NCI-H1417 treated with DMSO at 0.1 percent for 48 hours (cell line): ENCODE measurements at places on chromosomes 4 and X.

- DNase-seq = no peak
These were observed 235.1 kb upstream of the HCCS start for GRCh38 chrX:10875995-10876394.

DNA sequence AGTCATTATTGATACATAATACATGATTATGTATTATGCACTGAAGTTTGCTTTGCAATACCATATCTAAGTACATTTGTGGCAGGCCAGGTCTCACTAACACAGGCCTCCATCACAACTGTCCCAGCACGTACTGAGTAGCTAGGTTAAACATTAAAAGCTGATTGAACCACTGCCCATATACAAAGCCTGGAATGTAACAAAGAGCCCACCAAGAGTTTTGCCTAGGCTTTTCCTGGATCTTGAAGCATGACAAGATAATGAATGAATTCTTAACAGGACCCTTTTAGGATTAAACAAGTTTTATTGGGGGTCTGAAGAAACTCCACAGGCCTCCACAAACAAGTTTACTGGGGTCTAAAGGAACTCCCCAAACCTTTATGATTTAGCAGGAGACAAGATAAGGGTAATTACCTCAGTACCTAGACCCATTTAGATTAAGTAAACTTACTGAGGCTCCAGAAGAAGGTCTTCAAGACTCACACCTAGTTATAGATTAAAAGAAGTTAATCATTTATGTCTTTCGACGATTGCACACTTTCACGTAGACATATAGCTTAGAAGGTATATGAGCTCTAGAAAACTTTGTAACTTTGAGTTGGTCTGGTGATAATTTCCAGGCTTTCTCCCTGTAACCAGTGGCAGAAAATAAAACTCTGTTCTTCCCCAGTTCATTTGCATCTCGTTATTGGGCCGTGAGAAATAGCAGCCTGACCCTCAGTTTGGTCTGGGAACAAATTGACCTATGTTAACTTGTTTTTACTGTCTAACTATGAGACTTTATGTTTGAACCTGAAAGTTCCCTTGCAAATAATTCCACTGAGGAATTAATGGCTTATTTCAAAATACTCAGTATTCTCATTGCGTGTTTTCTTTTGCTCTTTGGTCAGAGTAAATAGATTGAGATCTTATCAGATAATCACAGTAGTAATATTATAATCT is 84.8 kb downstream of the PHEX start:
- DNase-seq = no peak

DNA sequence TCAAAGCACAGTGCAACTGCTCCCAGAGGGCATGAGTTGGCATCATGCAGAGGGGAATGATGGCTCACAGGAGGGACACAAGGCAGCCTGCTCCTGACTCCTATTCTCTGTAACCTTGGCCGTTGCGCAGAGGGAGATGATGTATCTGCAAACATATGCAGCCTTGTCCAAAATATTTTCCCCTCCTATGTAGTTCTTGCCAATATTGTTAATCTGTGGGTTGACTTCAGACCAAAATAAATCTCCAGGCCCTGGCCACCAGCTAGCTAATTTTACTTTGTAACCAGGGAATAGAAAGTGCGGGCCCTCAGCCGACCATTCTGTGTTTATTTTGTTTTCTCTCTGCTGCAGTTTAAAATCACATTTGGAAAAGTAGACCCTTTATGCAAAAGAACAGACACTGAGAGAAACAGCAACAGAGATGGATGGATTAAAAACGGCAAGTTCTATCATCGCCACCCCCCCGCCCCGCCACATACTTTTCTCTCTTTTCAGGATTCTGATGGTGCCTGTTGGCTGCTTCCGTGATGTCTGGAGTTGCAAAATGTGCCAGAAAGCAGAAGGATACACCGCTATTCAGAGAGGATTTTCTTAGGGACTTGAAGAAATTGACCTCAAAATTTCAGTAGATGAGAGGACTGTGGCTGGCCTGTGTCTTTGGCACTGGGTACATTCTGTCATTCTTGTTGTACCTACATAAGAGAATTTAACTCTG is 185.3 kb upstream of the BCOR start:
- DNase-seq = no peak

DNA sequence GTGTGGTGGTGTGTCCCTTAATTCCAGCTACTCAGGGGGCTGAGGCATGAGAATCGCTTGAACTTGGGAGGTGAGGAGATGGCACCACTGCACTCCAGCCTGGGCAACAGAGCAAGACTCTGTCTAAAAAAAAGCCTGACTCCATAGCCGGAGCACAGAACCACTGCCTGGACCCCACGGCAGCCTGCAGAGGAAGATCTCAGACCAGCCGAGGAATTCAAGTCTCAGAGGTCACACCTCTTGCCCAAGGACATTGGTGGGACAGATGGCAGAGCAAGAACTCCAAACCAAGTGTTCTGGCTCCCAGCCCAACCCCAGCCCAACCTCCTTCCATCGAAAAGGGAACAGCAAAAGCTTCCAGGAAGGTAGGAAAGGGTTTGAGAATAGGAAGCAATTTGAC is 70.8 kb downstream of the SMIM20 start:
- DNase-seq = no peak

DNA sequence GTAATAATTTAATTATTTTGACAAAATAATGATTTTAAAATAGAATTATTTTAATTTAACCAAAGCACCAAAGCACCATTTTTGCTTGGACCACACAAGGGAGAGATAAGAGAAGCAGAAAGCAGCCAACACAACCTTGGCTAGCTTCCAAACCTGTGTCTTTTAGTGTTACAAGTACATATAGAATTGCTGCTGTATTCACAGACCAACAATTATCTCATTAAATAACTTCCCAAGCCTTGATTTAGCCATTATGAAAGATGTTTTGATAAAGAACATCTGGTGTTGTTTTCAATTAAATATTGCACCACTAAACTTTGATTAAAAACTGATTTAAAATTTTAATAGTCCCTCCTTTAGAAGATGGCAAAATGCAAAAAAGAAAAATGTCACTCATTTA is 14.0 kb upstream of the IGFBP7 start:
- DNase-seq = no peak

GRCh38 chr4:127097061-127097460 is 535.7 kb upstream of the INTU start:
- no peak for DNase-seq

GRCh38 chr4:152780267-152780778 is 569 bp downstream of the ARFIP1 start:
- no peak for DNase-seq

- no peak for DNase-seq
These were observed 219.9 kb upstream of the GLRA2 start for GRCh38 chrX:14309431-14309830.
